Activated CD4-positive, alpha-beta T cell treated with anti-CD3 and anti-CD28 coated beads, Interleukin-2, amount 50 U/mL, for 24 hours (primary cell): ENCODE measurements at places on chromosomes 7 and 10.

- no peak for DNase-seq
Measured at GRCh38 chr7:156232931-156233705, 407.5 kb upstream of the RNF32 start.

- no peak for DNase-seq
Measured at GRCh38 chr7:116591202-116592040, 66.6 kb downstream of the CAV1 start.

- no peak for DNase-seq
Measured at GRCh38 chr7:157669768-157670351, 333.1 kb downstream of the DNAJB6 start.

- DNase-seq, result no peak
Measured at GRCh38 chr10:103967448-103968071, 620 bp downstream of the SLK start.

DNA sequence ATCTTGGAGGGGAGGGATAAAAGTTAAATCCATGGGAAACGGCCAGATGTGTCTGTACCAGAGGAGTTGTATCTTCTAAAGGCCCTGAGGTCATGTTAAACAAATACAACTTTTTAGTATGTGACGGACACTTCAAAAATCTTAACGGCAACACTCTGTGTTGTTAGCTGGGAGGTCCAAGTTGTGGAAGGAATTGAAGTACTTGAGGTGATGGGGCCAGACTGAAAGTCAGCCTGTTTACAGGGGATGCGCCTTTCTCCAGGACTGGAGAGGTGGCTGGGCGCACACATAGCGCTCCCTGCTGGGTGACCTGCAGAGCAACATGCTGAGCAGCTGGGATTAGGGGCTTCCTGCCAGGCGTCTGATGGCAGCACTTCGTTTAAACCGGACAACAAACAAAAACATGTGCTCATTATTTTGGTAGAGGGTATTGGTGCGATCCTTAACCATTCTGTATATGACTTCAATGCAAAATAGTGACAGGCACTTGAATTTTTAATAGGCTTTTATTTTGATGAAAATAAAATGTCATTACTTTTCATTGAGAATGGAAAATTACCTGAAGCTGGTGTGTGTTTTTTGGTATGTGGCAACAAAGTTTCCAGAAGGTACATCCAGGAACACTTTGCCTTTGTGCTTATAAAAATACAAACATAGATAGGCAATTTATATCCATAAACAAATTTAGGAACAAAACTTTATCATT is 198.2 kb downstream of the MLLT10 start:
- peak; percentile 18 for DNase-seq

- no peak for DNase-seq
Measured at GRCh38 chr7:158996214-158997109, 140.1 kb downstream of the DYNC2I1 start.

- DNase-seq, result no peak
Measured at GRCh38 chr7:70319057-70319456, 720.8 kb downstream of the AUTS2 start.

DNA sequence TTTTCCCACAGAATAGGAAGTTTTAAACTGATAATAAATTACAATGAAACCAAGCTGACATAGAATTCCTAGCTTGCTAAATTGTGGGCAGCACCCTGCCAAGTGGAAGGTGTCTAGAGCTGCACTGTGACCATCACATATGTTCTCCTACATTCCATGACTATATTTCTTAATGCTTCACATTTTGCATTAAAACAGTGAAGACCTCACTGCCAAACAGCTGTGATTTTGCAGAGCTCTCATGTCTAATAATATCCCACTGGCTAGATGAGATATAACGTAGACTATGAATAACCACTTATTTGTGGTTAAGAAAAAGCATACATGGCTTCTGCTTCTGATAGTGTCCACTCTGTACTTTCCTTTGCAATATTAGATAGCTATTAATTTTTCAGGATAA is 228.3 kb upstream of the TEX47 start:
- DNase-seq, result no peak

DNA sequence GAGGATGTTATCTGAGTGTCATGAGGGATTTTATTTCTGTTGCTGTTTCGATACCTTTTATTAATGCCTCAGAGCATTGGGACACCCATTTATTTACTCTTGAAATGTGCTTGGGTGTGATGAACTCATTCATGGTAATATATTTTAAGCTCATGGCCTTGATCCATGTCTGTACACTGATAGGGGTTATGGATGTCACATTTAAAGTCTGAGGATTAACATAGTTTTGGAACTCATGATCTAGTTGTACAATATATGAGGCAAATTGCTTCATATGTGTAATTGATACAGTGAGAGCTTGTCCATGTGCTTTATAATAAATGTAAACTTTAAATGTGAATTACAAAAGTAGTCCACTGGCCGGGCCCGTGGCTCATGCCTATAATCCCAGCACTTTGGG is 23.0 kb upstream of the ZRANB1 start:
- no peak for DNase-seq

- DNase-seq, result no peak
Measured at GRCh38 chr7:47428052-47428767, 153.7 kb downstream of the TNS3 start.

GRCh38 chr10:98446661-98447221 is at the start of gene HPS1:
Gene HPS1, minus strand, starts transcription at chr10:98446935. Its CDS starts 3,695 bp downstream, at chr10:98443240.
- DNase-seq, result peak; percentile 70
